Activated CD4-positive, alpha-beta T cell treated with anti-CD3 and anti-CD28 coated beads for 1 hour (primary cell): ENCODE measurements at places on chromosomes 6 and 20.

DNA sequence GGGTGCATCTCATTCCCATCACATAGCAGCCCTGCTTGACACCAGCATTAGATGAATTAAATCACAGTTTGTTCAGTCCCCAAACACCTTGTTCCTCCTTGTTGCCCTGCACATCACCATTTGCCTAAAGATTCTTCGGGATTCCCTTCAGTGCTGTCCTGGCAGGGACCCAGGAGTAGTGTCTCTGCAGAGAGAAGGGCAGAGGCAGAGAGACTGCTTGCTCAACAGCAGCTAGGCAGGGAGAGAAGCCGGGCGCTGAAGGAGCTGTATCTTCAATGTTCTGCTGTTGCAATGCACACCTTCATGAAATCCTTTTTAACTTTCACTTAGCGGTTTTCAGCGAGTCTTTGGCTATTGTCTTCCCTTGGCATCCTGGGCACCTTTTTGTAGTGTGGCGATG is 362.9 kb downstream of the FARS2 start:
- no peak for DNase-seq

GRCh38 chr6:149209871-149210775 is 107.4 kb upstream of the TAB2 start:
- no peak for DNase-seq

DNA sequence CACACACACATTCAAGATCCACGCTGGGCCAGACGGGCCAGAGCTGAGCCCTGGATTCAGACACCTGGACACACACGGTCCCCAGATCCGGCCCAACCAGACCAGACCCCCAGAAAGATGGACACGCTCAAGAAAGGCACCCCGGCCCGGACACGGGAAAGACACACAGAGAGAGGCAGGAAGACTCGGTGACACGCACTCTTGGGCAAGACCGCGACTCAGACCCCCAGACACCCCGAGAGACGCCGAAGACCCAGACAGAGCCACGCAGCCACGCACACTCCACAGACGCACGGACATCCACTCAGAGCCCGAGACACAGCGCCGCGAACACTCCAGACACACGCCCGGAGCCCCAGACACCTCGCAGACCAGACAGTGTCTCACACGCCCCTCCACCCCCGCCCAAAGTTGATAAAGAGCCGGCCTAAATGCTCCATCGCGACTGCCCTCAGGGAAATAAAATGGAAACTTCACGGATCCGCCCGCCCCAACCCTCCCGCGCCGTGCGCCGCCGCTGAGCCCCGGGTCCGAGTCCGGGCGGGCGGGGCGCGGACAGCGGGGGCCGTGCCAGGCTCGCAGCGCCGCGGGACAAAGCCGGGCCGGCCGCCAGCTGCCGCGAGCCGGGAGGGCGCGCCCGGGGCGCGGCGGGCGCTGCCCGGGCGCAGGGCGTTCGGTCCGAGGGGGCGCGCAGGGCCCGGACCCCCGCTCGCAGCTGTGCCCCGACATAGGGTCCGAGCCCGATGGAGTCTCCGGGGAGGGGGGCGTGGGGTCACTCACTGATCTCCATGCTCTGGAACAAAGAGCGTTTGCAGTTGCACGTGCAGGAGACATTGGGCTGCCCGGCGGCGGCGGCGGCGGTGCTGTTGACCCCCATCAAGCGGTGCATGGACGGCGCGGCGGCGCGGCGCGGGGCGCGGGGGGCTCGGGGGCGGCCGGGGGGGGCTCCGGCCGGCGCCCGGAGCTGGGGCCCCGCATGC is 831 bp downstream of the PMEPA1 start:
- DNase-seq = peak; percentile 39

DNA sequence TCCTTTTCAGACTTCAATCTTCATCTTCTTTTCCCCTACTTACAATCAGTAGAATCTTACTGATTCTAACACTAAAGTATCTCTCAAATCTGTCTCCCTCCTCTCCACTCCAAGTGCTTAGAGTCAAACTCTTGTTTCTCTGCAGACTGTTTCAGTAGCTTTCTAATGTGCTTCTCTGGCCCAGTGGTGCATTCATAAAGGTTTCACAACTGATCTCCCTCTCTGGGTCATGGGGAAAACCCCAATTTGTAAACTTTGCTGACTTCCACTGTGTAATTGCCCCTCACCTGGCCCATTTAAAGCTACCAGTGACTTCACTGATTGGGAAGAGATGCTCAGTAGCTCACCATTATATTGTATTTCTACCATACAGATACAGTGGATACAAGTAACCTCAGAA is 183.6 kb downstream of the FAXC start:
- DNase-seq = no peak

DNA sequence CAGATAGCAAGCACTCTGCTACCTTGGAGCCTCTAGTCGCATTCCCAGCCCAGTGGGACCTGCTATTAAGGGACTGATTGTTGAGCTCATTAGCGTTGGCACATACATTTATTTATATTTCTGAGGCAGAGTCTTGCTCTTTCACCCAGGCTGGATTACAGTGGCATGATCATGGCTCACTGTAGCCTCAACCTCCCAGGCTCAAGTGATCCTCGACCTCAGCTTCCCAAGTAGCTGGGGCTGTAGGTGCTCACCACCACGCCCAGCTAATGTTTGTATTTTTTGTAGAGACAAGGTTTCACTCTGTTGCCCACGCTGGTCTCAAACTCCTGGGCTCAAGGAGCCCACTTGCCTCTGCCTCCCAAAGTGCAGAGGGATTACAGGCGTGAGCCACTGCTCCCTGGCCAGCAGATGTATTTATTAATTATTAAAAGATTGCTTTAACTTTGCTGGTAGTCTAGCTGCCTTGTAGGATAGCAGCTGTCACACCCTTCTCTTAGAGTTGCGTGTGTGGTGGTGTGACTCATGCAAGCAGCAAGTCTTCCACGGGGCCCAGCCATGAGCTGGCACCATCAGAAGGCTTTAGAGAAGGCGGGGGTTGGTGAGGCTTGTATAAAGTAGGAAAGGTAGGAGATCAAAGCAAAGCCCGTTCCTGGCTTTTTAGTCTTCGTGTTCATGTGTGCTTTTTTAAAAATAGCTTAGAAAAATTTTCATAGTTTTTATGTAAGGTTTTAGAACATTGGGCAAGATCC is 16.5 kb downstream of the ACTR5 start:
- no peak for DNase-seq

GRCh38 chr6:118253741-118254140 is 294.4 kb upstream of the PLN start:
- DNase-seq = no peak

- DNase-seq = no peak
Measured at GRCh38 chr20:53905019-53905819, 165.2 kb downstream of the BCAS1 start.

DNA sequence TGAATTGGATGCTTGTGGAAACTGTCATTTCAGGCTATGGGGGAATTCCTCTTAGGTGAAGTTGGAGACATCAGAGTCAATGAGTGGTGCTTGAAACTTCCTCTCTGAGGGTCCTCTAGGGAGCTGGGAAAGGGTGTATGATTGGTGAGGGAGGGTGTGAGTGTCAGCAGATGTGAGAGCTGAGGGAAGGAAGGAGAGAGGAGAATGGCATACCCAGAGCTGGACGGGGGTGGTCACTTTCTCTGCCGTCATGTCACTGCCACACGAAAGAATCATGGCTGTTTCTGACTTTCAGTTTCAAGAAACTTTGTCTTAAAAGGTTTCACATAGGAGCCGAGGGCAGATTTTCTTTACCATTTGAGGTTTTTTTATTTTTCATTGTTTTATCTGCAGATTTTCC is 50.3 kb downstream of the DEK start:
- no peak for DNase-seq

DNA sequence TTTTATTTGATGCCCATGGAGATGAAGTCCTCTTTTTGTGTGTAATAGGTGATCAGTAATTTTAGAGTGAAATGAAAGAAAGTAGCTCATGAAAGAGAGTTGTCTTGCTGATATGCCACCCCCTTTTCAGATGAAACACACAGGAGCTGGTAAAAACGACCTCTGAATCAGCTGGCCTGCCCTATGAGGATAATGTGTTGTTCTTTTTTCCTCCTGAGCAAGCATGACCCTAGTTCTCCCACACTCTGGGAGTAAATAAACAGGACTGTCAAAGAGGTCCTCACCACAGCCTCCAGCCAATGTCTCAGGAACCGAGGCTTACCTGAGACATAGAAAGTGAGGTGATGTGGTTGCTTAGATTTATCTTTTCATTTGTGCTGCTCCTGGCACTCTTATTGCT is 29.5 kb downstream of the GPX5 start:
- DNase-seq = no peak

GRCh38 chr20:59103573-59103972 is 60.0 kb upstream of the ZNF831 start:
- DNase-seq = no peak

DNA sequence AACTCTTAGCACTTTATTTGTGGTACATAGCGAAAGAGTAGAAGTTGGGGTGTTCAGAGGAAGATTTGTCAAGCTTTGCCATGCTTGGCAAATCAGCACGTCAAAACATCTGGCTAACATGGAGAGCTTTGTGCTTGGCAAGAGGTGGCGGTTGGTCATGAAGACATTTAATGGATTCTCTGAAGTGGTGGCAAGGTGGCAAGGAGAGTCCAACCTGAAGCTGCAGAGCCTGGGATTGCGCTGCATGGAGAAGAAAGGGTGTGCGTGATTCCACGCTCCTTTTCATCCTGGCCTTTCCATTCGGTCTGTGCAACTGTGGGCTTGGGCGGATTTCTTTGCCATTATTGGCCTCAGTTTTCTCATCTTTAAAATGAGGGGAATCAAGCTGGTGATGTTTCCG is 3.1 kb downstream of the PYGB start:
- DNase-seq = no peak

DNA sequence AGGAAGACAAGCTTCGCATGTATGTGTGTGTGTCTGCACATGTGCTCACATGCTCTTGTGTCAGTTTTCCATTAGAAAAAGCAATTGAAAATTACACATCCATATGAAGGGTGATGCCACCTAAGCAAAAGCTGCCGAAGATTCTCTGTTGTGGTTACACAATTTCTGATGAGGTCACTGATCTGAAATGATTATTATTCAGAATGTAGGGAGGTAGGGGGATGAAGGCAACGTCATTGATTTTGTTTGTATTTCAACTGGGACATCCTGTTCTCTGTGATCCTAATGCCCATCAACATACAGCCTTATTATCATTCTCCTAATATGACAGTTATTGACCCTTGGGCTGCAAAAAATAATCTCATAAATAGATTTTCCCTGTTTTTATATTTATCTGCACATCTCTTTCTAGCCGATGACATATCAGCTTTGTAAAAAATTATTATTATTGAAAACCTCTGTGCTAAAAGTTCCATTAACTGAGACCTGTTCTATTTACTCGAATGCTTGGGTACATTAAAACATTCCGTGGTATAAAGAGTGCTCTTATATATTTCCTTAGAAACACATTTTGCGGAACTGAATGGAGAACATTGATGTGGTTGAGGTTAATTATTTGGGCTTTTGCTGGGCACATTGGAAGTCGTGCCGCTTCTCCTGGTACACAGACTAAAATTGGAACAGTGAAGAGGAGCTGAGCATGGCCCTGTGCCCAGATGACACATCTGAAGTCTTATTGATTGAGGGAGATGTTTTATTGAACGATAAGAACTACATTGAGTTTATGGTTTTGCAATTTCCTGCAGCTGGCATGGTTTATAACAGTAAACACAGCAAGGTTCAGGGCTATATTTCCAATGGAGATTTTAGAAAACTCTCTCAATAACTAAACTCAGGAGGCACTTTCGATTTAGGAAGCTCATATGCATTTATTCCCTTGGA is 51.3 kb downstream of the ZNF831 start:
- DNase-seq = no peak

DNA sequence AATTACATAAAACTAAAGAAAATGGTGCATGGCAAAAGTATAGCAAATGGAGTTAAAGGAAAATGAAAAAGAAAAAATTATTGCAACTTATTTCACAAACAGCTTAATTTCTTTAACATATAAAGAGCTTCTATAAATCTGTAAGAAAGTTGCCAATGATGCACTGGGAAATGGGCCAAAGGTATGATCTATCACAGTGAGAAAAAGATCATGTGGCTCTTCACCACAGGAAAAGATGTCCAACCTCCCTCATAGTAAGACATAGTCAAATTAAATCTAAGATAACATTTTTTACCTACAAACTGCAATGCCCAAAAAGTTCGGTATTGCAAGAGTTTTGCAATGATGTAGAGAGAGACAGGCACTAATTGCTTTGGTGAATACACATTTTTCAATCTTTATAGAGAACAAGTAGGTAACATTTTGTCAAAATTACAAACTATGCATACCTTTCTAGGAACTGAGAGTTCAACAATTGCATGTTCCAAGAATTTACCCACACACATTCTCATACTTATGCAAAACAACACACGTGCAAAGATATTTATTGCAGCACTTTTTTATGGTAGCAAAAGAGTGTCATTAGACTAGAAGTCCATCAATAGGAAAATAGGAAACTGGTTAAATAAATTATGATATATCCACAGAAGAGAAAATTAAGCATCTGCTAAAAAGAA is 372.6 kb downstream of the QKI start:
- no peak for DNase-seq

DNA sequence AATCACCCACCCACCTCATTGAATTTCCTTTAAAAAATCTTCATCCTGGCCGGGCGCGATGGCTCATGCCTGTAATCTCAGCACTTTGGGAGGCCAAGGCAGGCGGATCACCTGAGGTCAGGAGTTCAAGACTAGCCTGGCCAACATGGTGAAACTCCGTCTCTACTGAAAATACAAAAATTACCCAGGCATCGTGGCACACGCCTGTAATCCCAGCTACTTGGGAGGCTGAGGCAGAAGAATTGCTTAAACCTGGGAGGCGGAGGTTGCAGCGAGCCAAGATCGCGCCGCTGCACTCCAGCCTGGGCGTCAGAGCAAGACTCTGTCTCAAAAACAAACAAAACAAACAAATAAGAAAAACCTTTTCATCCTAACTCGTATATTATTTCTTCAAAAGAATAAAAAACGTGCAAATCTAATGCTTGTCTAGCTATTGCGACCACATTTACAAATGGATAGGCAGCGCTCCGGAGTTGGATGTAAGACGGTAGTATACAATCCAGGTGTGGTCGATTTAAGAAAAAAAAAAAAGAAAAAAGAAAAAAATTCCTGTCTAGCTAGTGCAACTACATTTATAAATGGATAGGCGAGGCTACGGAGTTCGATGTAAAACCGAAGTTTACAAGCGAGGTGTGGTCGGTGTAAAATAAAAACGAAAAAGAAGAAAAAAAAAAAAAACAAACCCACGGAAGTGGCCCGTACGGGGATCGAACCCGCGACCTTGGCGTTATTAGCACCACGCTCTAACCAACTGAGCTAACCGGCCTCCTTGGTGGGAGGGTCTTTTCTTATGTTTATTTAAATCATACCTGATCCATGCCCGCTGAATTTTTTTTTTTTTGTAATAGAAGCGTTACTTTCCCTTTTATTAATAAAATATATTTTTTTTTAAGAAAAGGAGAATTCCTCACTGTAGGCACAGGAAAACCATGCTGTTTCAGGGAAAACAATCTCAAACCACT is 70.7 kb upstream of the PRSS16 start:
- DNase-seq = peak; percentile 59

- no peak for DNase-seq
Measured at GRCh38 chr6:85429346-85429745, 20.5 kb upstream of the NT5E start.
